ENCODE measurements at places on chromosomes 12 and 14.

DNA sequence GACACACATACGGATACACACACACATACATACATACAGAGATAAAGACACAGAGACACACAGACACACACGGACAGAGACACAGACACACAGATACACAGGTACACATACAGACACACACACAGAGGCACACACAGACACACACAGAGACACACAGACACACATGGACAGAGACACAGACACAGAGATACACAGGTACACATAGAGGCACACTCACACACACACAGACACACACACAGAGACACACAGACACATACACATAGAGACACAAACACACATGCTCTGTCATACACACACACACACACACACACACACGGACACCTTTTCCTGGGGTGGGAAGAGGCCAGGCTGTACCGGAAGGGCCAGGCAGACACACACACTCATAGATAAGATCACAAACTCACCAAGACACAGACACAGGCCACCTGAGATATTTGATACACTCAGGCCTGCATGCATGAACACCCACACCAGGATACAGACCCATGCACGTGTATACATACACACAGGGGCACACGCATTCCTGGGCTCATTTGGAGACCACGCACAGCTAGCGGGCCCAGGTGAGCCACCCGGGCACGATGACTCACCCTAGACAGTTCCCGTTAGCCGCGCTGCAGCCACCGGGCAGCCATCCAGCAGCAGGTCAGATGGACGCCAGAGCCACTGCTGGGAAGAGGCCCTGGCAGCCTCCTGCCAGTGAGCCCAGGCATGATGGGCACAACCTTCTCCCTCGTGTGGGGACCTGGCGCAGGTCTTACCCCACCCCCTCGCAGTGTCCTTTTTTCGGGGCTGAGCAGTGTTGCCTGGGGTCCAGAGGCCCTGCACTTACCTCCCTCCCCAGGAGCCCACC, 1.8 kb upstream of the AHNAK2 start:
- peak overlapping the region; percentile 55 for H3K4me3 ChIP-seq
- peaks cover 9% of the 10 kb centered on the region for H3K4me1 ChIP-seq
- H3K27ac ChIP-seq = no peak overlapping the region

DNA sequence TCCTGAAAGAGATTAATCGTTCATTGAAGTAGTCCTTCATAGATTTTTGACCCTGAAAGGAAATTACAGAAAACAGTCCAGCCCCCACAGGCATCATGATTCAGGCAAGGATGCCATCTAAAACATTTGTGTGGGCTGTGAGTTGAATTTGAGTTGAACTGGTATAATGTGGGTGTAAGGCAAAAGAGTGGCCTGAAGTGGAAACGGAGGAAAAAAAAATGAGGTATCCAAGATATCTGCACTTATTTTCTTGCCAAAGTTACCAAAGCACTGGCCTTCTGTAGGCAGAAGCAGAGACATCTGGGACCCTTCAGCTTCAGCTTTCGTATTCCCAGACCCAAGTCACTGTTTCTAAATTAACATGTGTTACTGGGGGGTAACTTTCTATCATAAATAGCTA, 105.1 kb upstream of the DIO2 start:
- H3K27me3 ChIP-seq = no peaks in the 10 kb centered on the region
- H3K27ac ChIP-seq = no peak overlapping the region
- no peak for DNase-seq
- peaks cover 5% of the 10 kb centered on the region for H3K36me3 ChIP-seq

- H3K4me3 ChIP-seq = no peak overlapping the region
- no peak for DNase-seq
- H3K27me3 ChIP-seq = no peaks in the 10 kb centered on the region
- H3K4me1 ChIP-seq = no peaks in the 10 kb centered on the region
- H3K36me3 ChIP-seq = peaks cover 4% of the 10 kb centered on the region
Measured at GRCh38 chr12:5180496-5180895, 136.8 kb downstream of the KCNA5 start.

GRCh38 chr12:112161711-112162110, 36.4 kb downstream of the TRAFD1 start:
- no peak overlapping the region for H3K27ac ChIP-seq
- peaks cover 11% of the 10 kb centered on the region for H3K27me3 ChIP-seq
- no peak for DNase-seq
- peaks cover 50% of the 10 kb centered on the region for H3K36me3 ChIP-seq
- H3K4me3 ChIP-seq = no peak overlapping the region
- no peaks in the 10 kb centered on the region for H3K4me1 ChIP-seq

DNA sequence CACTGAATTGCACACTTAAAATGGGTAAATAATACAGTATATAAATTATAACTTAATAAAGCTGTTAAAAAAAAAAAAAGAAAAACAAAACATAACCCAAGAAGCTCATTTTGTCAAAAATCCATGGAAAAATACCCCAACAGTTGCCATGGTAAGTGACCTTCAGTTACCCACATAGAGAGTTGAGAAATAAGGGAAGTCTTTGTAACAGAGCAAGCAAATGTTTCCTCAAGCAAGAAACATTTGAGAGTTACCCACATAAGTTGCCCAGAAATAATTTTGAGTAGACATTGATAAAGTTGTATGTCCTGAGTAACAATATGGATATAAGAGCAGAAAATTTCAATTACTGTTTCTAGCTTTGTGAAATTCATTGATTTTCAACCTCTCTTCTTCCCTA, 227.4 kb downstream of the CCDC59 start:
- H3K27me3 ChIP-seq = no peaks in the 10 kb centered on the region
- H3K36me3 ChIP-seq = no peaks in the 10 kb centered on the region
- no peak overlapping the region for H3K4me3 ChIP-seq
- H3K4me1 ChIP-seq = no peaks in the 10 kb centered on the region

DNA sequence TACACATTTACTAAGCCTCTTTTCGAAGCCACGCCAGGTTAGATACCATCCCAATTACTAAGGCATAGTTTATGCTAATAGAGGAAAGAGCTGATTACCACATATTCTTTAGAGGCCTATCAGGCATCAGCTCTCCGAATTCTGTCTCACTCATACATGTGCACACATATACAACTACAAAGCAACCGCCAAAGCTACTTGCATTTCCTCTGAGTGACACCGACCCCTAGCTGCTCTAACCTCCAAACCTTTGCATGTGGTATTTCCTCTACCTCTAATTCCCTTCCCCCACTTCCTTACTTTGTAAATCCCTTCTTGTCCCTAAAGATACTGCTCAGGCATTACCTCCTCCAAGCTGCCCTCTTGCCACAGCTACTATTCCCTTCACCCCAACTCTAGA, 107.2 kb downstream of the DUSP6 start:
- H3K4me3 ChIP-seq = no peak overlapping the region
- peaks cover 7% of the 10 kb centered on the region for H3K4me1 ChIP-seq
- no peak for DNase-seq
- no peaks in the 10 kb centered on the region for H3K36me3 ChIP-seq
- H3K27me3 ChIP-seq = no peaks in the 10 kb centered on the region
- no peak overlapping the region for H3K27ac ChIP-seq

- no peaks in the 10 kb centered on the region for H3K4me1 ChIP-seq
- H3K36me3 ChIP-seq = no peaks in the 10 kb centered on the region
- H3K27me3 ChIP-seq = no peaks in the 10 kb centered on the region
- no peak overlapping the region for H3K27ac ChIP-seq
- H3K4me3 ChIP-seq = no peak overlapping the region
- DNase-seq = no peak
Measured at GRCh38 chr12:93127582-93128331, 198.7 kb upstream of the EEA1 start.

DNA sequence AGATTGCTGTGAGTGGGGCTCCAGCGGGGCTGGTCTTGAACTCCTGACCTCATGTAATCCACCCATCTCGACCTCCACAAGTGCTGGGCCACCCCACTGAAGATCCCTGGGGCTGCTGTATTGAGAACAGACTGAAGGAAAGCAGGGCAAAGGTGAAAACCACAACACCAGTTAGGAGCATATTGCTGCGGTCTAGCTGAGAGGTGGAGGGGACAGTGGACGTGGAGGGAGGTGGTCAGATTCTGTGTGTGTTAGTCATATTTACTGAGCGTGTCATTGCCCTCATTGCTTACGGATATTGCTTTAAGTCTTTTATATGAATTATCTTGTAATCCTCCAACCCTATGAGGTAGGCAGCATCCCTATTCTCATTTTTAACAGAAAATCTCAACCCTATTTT, 69.0 kb upstream of the OVCH1 start:
- peaks cover 12% of the 10 kb centered on the region for H3K4me1 ChIP-seq
- no peak overlapping the region for H3K27ac ChIP-seq
- no peak overlapping the region for H3K4me3 ChIP-seq
- no peak for DNase-seq
- peaks cover 4% of the 10 kb centered on the region for H3K27me3 ChIP-seq

GRCh38 chr12:7155471-7156034, 25.4 kb downstream of the CLSTN3 start:
- no peak overlapping the region for H3K27ac ChIP-seq
- no peak for DNase-seq
- H3K4me3 ChIP-seq = no peak overlapping the region
- H3K36me3 ChIP-seq = peaks cover 11% of the 10 kb centered on the region
- H3K27me3 ChIP-seq = peaks cover 8% of the 10 kb centered on the region
- no peaks in the 10 kb centered on the region for H3K4me1 ChIP-seq

DNA sequence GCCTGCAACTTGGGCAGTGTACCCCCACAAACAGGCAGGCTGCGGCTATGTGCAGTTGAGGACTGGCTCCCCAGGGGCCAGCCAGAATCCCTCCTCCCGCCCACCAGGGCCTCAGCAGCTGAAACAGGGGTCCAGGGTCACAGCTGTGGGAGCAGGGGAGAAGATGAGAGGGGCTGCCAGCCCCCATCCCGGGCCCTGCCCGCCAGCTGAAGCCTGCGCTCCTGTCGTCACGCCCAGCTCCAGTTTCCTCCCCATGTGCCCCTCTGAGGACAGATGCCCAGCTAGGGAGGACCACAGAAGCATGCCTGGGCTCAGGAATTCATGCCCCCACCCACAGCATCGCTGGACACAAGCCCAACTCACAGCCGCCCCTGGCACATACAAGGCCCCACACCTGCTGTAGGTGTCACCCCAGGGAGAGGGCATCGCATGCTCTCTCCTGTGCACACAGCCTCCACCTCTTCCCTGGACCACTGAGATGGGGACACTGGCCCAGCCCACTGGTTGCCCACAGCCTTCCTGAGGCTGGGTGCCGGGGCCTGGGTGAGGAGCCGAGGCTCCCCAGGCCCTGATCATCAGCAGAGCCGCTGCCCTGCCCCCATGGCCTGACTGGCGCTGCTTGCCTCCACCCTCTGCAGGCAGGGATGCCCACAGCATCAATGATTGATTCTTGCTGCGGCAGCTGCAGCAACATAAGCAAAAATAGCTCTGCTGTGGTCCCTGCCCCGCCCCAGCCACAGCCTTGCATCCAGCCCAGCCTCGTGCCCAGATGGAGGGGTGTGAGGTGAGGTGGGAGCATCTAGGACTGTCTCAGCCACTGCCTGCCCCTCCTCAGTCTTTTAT, 3.7 kb upstream of the CLBA1 start:
- no peak overlapping the region for H3K4me3 ChIP-seq
- H3K27ac ChIP-seq = no peak overlapping the region
- H3K27me3 ChIP-seq = peaks cover 15% of the 10 kb centered on the region
- no peak for DNase-seq
- H3K36me3 ChIP-seq = no peaks in the 10 kb centered on the region

- H3K27me3 ChIP-seq = peaks cover 10% of the 10 kb centered on the region
- no peaks in the 10 kb centered on the region for H3K36me3 ChIP-seq
- peak overlapping the region; percentile 57 for H3K27ac ChIP-seq
- peaks cover 7% of the 10 kb centered on the region for H3K4me1 ChIP-seq
- no peak overlapping the region for H3K4me3 ChIP-seq
- no peak for DNase-seq
Measured at GRCh38 chr14:100320157-100320856, 2.8 kb upstream of the SLC25A47 start.

DNA sequence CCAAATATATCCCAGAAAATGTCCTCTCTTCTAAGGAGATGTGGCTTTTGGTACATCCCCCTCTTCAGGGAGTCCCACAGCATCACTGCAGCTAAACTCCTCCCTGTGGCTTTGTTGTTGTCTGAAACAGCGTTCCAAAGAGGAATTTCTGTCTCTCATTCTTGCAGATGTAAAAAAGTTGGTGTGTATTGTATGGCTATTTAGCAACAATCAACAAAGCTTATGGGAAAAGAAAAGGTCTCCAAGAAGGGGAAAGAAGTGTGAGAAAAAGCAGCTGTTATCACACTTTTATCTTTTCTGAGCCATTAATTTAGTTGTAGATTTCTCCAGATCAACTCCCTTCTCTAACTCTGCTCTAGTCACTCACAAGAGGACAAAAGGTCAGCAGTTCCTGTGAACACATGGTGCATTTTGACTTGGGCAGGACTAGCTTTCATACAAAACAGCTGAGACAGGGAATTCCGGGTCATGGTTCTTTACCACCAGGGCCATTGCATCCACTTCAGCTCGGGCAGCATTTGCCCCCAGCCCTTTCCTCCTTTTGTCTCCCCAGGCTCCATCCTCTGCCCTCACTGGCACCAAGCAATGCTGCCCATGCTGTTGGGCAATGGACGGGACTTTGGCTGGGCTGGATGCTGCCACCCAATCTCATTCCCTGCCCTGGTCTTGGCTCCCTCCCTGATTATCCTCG, 184.7 kb downstream of the TMX1 start:
- H3K27me3 ChIP-seq = no peaks in the 10 kb centered on the region
- H3K36me3 ChIP-seq = peaks cover 4% of the 10 kb centered on the region
- H3K27ac ChIP-seq = no peak overlapping the region
- H3K4me3 ChIP-seq = no peak overlapping the region
- H3K4me1 ChIP-seq = peaks cover 9% of the 10 kb centered on the region

DNA sequence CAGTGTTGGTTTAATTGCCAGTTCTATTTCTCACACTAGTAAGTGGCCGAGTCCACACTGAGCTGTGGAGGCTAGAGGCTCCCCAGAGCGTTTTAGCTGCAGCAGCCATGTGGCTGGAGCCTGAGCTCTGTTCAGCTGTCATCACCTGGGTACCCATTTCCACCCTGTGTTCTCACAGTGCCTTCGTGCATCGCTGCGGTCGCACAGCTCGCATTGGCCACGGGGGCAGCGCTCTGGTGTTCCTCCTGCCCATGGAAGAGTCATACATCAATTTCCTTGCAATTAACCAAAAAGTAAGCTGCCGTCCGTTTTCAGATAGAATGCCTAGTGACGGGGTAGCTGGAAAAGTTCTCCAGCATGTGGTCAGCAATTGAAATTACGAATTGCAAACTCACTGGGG, 15.7 kb downstream of the DDX55 start:
- no peak overlapping the region for H3K4me3 ChIP-seq
- peaks cover 3% of the 10 kb centered on the region for H3K27me3 ChIP-seq
- DNase-seq = no peak
- no peak overlapping the region for H3K27ac ChIP-seq
- H3K4me1 ChIP-seq = no peaks in the 10 kb centered on the region

DNA sequence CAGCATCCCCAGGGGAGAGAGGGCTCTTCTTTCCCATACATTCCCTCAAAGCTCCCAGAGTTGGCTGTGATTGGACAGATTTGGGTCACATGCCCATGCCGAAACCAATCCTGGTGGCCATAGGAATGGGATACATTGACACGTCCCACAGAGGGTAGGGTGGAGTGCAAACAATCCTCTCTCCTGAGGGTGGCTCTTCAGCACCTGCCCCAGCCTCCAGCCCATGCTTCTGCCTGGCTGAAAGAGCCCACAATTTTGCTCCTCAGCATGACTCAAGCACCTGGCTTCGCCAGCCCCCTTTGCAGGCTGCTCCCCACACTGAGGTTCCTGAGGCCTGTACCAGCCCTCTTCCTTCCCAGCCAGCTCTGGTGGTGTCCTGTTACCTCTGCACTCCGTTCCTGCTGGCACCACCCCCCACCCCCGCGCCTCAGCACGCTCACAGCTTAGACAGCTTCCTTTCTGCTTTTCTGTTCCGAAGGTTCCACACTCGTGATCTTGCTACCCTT, 71.7 kb downstream of the CCDC92 start:
- H3K4me1 ChIP-seq = no peaks in the 10 kb centered on the region
- H3K4me3 ChIP-seq = peak overlapping the region; percentile 63
- H3K27me3 ChIP-seq = peaks cover 17% of the 10 kb centered on the region
- H3K36me3 ChIP-seq = peaks cover 11% of the 10 kb centered on the region

Data from glutamatergic neuron (in vitro differentiated cells).